ENCODE measurements at places on chromosomes 3 and 15. TPM values are rescaled to one million over a fixed set of nuclear protein-coding genes. Genes with fewer than 3 reads are reported as not detected.
A peak's percentile ranks its signal among the peaks of the same experiment; 100 is the strongest.

GRCh38 chr15:99925661-99926461, 192.6 kb upstream of the LYSMD4 start:
- DNase-seq: peak; percentile 92

- peak; percentile 58 for DNase-seq
These were observed 236.0 kb downstream of the CACNA2D3 start for GRCh38 chr3:54358316-54358715.

DNASE1L3 gene
- 14.7 TPM for total RNA-seq

DNA sequence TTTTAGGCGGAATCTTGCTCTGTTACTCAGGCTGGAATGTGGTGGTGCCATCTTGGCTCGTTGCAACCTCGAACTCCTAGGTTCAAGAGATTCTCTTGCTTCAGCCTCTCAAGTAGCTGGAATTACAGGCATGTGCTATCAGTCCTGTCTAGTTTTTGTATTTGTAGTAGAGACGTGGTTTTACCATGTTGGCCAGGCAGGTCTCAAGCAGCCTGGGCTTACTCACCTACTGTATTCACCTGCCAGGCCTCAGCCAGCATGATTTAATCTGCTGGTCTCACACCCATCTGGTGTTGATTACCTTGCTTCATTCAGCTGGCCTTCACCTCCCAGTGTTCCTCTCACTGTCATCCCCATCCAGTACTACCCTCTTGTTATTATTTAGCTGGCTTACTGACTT, 102.0 kb downstream of the IL12A start:
- no peak for DNase-seq

GRCh38 chr15:65204931-65205660, 6.2 kb downstream of the CILP start:
- no peak for DNase-seq
